GM20000 (cell line): ENCODE measurements at places on chromosomes 7 and 10.

GRCh38 chr10:17250736-17251135, 22.7 kb downstream of the VIM start:
- DNase-seq = peak; percentile 10

DNA sequence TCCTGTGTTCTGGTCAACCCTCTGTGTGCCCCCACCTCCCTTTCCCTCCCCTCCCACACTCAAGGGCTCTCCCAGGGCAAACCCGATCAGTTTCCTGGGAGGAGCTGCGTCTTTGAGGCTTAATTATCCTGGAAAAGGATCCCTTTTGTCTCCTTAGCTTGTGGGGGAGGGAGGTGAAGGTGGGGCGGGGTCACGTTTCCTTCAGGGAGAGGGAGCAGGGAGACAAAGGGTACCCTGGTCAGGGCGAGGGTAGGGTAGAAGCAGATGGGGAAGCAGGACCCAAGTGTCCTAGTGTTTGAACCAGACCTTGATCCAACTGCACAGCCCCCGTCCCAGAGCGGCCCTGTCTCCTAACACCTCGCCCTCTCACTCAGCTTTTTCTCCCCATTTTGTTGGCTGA, 90.1 kb downstream of the HIF1AN start:
- no peak for DNase-seq

GRCh38 chr7:16791071-16791470, 13.7 kb downstream of the AGR2 start:
- no peak for DNase-seq

DNA sequence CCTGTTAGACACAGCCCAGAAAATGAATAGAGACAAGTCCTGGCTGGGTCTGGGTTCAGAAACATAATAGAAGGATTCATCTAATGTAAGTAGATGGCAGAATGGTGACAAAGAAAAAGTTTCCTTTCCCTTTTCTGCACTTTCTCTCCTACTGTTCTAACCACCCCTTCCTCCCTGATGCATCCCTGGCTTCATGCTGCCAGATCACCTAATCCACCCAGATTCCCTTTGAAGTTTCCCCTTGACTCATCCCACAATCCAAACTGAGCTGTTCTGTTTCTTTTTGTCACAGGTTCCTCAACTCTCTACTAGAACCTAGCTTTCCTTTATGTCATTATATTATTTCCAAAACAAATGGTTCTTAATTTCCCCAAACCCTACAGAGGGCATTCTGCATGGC, 1.1 kb upstream of the MACC1 start:
- no peak for DNase-seq

- DNase-seq = no peak
Observed at GRCh38 chr7:112267944-112268691, 61.6 kb downstream of the ZNF277 start.

GRCh38 chr10:62779487-62780248, 24.9 kb upstream of the ADO start:
- peak; percentile 72 for DNase-seq

DNA sequence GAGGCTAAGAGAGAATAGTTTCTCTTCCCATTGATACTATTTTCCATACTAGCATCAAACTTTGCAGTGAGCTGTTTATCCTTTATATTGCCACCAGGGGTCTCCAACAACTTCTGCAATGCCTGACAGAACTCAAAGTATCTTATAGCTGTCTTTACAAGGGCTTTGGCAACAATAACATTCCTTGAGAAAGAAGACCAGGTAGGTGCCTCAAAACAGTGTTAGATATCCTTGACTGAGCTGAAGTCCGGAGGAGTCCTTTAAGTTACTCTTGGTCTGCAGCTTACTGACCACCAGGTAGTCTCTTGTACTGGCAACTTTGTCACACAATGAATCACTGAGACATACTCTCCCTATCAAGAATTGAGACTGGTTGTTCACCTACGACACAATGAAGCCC, 30.0 kb upstream of the TES start:
- DNase-seq = peak; percentile 76

DNA sequence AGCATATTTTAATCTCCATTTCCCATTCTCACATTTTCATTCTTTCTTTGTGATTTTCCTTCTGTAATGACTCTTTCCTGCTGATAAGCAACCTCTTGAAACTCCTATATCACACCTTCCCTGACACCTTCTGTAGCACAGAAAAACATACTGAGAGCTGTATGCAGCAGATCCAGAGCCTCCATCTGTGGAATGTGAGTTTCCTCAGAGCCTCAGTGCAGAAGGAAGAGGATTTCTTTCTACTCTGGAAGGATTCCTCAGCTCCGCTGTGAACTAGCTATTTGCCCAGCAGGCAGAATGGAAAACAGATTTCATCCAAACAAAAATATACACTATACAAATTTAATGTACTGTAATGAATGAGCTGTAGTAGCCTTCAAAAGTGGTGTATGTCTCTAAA, 841.3 kb upstream of the ZWINT start:
- DNase-seq = no peak

GRCh38 chr7:132654150-132654549, 77.9 kb upstream of the PLXNA4 start:
- DNase-seq = peak; percentile 56

DNA sequence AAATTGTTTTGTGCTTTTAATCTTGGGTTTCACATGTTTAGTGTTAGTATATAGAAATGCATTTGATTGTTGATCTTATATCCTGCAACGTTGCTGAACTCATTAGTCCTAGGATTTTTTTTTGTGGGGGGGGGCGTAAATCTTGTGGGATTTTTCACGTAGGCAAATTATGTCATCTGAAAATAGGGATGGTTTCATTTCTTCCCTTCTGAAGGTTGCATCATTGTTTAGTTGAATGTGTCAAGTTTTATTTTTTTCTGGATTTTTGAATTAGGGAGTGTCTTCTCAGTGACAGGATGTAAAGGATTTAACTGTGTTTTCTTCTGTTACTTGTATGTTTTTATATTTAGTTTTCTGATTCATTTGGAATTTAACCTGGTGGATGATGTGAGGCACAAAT, 26.7 kb downstream of the MKLN1 start:
- DNase-seq = no peak

GRCh38 chr10:63313066-63313717, 152.6 kb downstream of the JMJD1C start:
- DNase-seq = no peak

- no peak for DNase-seq
Observed at GRCh38 chr10:122116331-122116730, 127.4 kb downstream of the TACC2 start.

DNA sequence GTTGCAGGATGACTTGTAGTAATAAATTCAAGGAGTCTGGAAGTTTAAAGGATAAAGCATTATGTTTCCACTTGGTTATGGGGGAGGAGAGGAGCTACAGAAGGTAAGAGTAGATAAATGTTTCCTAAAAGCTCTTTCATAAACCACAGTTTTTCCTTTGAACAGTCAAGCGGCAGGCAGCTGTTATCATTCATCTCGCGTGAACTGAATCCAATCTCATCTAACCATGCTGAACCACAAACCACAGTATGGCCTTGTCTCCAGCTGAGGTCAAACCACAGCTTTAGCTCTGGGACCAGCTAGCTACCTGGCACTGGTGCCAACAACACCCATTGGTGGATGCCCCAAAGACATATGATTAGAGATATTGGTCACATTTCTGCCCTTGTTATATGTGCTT, 63.3 kb downstream of the NOC3L start:
- no peak for DNase-seq

- DNase-seq = no peak
Observed at GRCh38 chr7:1883031-1883761, 213.1 kb downstream of the ELFN1 start.

GRCh38 chr7:151678227-151678604, 158.5 kb upstream of the RHEB start:
- DNase-seq = no peak

DNA sequence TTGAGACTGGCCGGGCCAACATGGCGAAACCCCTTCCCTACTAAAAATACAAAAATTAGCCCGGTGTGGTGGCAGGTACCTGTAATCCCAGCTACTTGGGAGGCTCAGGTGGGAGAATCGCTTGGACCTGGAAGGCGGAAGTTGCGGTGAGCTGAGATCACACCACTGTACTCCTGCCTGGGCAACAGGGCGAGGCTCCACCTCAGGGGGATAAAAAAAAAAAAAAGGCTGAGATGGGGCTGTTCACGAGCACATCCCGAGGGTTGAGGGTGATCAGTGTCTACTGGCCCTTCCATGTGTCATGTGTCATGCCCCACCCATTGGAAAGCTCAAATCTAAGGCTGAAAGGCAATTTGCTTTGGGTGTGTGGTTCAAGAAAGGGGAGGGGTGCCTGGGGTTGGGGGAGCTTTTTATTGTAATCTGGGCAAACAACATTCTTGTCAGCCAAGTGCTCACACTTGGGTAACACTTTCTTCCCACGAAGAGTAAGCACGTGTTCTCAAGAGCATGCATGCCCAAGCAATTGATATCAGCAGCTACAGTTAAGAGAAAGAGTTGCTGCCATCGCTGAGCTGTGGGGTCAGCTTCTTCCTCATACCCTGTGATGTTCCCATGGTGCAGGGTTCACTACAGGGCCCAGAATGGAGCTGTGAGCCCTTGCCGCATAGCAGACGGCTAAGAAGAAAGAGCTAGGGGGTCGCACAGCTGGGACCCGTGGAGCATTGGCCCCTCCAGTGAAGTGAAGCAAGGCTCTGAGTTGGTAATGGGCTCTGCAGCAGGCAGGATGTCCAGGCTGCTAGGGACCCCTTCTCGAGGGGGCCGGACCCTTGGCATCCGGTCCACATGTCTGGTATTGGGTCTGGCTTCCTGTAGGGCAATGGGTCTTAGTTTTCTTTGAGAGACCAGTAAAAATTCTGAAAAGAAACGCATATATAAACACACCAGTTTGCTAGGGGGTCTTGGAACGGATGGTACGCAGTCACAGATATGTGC, 9.9 kb upstream of the ACSL5 start:
- no peak for DNase-seq

- DNase-seq = no peak
Observed at GRCh38 chr10:101576211-101576863, 11.7 kb downstream of the POLL start.

DNA sequence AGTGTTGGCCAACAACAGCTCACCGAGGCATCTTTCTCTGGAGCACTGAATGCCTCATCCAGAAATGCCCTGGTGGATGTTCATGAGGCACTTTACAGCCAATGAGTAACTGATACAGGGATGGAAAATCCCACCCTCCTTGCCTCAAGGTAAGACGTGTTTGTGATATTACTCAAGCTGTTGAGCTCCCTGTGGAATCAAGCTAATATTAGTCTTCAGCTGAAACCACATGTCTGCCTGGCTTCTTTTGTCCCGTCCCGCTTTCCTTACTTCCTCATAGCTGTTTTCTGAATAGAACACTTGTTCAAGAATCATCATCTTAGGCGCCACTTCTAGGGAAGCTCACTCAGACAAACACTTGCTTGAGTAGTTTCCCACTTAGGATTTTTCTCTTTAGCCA, 422.4 kb downstream of the INHBA start:
- no peak for DNase-seq

DNA sequence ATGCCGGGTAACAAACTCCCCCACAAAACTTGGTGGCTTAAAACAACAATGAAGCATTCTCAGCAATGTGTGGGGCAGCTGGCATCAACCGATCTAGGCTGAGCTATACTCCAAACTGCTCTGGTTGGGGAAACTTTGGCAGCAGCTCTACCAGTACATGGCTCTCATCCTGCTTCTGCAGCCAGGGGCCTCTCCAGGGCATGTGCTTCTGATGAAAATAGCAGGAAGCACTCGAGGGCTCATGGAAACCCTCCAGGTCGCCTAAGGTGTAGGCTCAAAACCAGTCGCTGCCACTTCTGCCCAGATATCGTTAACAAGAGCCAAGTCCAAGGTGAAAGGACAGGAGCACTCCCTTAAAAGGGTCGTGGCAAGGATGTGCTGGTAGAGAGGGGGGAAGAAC, 134.1 kb downstream of the TEX36 start:
- DNase-seq = no peak

- DNase-seq = no peak
Observed at GRCh38 chr7:117972606-117973005, 99.4 kb upstream of the CTTNBP2 start.

DNA sequence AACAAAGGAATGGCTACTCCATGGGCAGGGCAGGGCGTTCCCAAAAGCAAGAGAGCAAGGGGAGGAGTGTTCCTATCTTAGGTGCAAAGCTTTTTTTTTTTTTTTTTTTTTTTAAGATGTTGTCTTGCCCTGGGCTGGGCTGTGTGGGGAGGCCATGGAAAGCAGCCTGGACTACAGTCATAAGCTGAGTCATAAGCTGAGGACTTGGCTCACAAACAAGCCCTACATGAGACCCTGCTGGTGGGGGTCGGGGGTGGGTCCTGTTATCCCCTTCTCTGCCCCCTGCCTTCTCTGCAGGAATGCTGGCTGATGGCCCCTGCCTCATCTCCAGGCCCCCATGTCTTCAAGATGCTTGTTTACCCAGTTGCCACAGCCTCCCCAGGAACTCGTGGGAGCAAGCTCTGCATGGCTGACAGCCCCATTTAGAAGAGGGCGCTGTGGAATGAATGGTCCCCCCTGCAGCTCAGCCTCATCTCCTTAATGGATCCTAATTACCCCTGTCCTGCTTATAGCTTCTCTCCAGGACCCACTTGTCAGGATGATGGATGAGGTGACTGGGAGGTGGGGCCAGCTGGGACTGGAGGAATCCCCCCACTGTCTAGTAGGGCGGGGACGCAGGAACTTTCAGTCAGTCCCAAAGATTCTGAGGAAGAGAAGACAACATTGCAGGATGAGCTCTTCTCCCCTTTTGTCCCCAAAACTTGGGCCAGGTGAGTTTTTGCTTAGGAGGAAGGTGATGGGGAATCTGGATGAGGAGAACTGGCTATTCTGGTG, 340.8 kb upstream of the PODXL start:
- DNase-seq = no peak

- no peak for DNase-seq
Observed at GRCh38 chr10:129612481-129613109, 145.6 kb downstream of the MGMT start.

DNA sequence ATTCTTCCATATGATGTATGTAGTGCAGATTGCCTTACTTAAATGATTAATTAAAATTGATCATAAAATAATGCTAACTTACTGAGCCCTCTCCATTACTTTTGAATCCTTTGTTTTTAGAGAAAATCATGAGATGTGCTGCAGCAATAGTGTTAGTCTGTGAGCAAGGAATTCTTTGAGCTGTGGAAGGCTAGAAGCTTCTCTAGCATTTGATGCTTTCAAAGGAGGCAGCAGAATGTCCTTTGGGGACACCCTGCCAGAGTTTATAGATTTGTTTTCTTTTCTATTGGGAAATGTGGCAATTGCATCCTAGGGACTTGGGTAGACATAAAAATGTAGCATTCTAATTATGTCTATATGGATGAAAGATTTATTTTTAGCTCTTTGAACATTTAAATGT, 284.1 kb upstream of the SMIM30 start:
- DNase-seq = no peak
